Suppressor macrophage treated with lipopolysaccharide for 1 hour (primary cell): ENCODE measurements at places on chromosomes 2 and 18.

GRCh38 chr2:12702168-12703121 is 14.3 kb upstream of the TRIB2 start:
- peak; percentile 49 for DNase-seq

- DNase-seq: peak; percentile 93
Measured at GRCh38 chr18:59308248-59308937, 10.1 kb downstream of the CPLX4 start.

DNA sequence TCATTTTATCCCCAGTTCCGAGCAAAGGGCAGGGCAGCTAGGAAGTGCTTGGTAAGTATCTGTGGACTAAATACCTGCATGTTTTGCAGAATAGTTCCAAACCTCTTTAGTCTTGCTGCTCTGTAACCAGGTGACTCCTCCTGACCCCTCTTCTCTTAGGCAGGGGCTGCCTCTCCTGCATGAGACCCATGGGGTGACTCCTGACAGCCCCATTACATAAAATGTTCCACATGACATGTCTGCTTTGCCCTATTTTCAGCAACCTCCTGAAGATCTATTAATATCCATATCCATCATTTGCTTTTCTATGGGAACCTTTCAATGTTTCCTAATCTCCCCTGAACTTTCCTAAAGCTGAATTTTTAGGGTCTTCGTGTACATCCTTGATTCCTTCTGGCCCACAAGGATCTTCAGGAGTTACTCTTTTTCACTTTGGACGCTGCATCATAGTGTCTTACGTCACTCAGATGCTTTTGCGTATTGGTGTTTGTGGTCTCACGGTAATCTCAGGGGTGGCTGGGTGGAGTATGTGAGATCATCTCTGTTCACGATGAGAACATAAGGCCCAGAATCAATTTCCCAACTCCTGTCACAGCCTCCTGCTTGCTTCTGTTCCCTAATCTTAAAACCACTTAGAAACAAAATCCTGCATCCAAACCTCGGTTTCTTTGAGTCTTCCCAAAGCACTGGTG is 76.6 kb downstream of the MAPK4 start:
- no peak for DNase-seq

DNA sequence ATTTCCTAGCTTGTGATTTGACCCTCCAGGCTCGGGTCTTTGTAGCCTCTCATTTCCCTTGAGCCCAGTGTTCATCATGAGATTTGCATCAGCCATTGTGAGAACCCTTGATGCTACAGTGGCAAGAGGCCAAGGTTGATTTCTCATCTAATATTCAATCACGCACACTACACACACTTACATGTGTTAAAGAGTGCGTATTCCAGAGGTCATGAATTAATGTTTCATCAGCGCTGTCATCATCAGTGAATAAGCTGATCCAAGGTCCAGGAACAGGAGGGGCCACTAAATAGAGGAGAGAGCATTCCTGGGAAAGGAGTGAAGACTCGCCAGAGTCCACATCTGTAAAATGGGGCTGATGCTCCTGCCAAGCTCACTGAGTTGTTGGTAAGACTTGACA is 276.1 kb upstream of the SIX2 start:
- DNase-seq: no peak

DNA sequence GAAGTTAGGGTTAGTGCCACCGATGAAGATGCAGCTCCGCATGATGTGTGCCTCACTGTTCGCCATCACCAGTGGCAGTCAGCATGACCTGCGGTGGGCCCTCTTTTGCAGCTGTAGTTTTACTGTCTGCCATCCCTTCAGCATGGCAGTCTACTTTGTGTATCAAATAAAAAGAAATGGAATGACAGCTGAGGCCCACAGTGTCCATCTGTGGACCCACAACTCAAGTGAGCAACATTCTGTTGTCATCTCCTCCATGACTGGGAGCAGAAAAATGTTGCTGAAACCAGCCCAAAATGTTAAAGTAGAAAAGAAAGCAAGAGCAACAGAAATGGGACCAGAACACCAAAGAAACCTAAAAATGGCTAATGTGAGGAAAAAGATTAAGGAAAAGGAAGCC is 128.7 kb downstream of the MEP1B start:
- no peak for DNase-seq

DNA sequence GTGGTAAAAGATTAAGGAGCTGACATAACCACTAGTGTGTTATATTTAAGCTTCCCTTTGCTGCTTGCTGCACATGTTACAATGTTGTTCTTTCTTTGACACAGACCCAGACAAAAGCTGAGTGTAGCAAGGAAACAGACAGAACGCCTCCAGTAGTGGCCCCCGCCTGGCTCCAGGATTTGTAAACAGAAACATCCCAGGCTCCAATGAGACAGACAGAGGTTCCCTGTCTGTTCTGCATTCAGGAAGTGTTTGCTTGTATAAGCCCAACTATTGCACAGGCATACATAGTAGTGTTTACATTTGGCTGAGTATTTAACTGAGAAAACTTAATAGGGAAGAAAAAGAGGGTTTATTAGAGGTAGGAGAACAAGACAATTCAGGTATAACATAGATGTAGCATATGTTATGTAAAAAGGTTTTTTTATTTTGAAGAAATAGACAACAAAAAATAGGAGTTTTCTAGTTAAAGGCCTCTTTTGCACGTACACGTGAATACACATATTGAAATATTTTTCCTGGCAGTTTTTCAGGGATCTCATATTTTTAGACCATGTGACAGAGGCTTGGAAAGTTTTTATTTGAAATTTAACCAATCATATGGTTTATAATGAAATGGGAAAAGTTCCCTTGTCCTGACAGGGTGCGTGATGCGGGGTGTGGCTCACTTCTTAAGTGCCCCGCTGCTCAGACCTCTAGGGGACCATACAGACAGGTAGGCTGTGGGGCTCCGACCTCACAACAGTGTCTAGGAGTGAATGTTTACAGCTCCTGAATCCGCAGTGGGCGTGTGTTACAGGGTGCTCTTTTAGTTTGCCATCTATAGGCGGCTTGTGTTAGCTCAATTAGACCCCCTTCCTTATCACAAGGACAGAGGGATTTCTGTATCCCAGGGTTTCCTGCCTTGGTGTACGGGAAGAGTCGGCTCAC is 118.4 kb downstream of the BMPR2 start:
- DNase-seq: no peak

DNA sequence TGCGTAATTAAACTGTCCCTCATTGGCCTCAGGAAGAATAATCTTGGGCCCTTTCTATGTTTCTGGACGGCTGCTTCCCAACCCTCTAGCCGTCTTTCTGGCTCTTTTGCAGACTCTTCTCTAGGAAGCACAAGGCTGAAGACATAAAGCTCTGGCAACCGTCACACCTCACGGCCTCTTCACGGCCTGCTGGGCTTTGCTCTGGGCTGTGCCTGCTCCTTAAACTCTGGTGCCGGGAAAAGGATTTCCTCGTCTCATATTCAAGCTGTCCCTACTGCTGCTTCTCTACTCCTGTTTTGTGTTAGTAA is 36.0 kb upstream of the WIPF1 start:
- peak; percentile 13 for DNase-seq

- DNase-seq: peak; percentile 18
Measured at GRCh38 chr2:167964650-167965413, 282.6 kb downstream of the STK39 start.

GRCh38 chr2:163621445-163622004 is 114.3 kb downstream of the FIGN start:
- no peak for DNase-seq

- peak; percentile 63 for DNase-seq
Measured at GRCh38 chr2:217248312-217248935, 388.6 kb upstream of the TNP1 start.

DNA sequence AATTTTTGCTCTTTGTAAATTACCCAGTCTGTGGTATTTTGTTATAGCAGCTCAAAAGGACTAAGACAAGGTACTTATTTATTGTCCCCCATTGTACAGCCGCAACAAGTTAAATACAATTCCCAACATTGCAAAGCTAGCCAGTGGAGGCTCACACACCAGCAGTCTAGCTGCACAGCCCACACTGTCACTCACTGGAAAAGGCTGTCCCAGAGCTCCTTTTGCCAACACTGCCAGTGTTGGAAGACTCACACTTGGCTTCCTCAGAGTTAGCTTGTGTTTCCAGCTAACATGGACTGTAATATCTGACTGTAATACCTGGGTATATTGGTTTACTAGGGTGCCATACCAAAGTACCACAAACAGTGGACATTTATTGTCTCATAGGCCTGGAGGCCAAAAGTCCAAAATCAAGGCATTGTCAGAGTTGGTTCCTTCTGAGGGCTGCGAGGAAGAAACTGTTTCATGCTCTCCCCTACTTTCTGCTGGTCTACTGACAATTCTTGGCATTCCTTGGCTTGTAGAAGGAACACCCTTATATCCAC is 6.6 kb upstream of the DYM start:
- DNase-seq: no peak

DNA sequence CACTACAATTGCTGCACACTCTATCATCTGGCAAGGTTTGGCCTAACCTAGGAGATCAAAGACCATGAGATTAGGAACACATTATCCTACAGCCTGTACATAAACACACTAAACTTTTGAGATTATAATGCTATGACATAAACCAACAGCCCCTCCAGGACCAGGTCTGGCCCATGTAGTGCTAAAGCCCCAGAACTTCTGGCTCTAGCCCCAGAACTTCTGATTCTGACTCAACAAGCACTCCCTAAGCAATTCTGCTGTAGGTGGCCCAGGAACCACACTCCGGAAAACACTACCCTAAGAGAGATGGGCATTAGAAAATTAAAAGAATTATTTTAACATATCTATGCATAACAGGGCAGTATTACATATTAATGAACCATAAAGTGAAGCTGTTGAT is 369.5 kb upstream of the LYPD1 start:
- DNase-seq: no peak

- DNase-seq: no peak
Measured at GRCh38 chr2:45211636-45212035, 202.4 kb upstream of the SIX2 start.

- DNase-seq: no peak
Measured at GRCh38 chr2:236221798-236222197, 42.4 kb downstream of the ASB18 start.

DNA sequence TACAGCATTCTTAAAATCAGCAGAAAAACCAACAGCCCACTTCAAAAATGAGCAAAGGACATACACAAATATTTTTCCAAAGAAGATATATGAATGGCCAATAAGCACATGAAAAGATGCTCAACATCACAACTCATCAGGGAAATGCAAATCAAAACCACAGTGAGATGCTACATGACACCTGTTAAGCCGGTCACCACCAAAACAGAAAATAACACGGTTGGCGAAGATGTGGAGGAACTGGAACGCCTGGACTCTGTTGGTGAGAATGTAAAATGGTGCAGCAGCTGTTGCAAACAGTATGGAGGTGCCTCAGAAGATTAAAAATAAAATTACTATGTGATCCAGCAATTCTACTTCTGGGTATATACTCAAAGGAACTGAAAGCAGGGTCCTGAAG is 184.8 kb downstream of the INHBB start:
- no peak for DNase-seq

DNA sequence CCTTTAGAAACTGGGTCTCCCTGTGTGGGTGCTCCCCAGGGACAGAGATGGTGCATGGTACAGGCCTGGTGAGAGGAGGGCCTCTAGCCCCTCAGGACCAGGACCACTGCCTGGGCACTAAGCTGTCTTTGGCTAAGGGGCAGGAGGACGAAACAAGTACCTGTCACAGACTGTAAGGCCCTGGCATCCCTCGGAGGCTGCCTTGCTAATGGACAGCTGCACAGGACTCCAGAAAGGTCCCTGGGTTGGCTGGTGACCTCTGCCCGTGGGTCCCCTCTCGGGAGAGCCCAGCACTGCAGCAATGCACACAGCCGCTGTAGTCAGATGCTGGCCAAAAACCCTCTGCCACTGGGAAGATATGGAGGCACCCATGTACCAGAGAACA is 14.3 kb downstream of the HS6ST1 start:
- no peak for DNase-seq

DNA sequence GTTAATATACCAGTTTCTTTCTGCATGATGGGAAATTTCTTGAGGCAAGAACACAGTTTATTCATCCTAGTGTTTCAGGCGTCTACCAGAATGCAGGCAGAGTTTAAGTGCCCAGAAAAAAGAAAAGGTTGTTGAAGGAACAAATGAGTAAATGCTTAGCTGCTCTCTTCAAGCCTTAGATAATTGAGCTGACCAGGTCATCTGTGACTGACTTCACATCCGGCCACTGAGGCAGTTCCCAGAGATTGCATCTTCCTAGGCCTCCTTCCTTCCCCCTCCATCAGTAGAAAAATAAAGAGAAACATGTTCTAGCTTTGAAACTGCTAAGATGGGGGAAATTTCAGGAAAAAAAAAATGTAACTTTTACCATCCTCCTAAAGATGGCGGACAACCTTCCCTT is 9.4 kb upstream of the TMEM163 start:
- DNase-seq: no peak

- no peak for DNase-seq
Measured at GRCh38 chr2:234805836-234806235, 146.0 kb upstream of the SH3BP4 start.

GRCh38 chr2:221731432-221732145 is 159.5 kb upstream of the EPHA4 start:
- DNase-seq: no peak

DNA sequence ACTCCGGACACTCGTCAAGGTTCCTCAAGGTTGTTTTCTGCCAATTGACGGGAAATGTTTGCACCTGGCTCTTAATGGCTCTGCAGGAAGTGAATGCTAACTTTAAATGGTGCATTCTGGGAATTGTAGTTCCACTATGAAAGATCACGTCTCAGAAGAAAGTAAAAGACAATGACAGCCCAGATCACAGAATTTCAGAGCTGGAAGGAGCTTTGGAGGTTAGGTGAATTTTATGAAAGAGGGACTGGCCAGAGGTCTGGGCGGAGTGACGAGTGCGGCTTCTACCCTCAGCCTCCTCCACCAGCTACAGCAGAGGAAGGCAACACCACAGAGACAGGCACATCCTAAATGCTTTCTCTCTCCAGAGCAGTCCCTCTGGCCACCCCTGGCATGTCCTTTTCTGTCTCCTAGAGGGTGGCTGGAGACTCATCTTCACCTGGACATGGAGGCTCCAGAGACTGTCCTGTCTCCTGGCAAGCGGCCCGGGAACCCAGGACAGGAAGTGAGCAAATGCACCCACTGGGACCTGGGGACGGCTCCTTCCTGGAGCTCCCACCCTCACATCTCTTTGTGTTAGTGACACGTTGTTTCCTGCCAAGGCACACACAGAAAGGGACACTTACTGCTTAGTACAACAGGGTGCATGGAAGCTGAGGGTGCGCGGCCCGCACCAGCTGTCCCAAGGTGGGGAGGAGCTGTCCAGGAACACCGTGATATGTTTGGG is 19.4 kb downstream of the THAP4 start:
- peak; percentile 20 for DNase-seq

DNA sequence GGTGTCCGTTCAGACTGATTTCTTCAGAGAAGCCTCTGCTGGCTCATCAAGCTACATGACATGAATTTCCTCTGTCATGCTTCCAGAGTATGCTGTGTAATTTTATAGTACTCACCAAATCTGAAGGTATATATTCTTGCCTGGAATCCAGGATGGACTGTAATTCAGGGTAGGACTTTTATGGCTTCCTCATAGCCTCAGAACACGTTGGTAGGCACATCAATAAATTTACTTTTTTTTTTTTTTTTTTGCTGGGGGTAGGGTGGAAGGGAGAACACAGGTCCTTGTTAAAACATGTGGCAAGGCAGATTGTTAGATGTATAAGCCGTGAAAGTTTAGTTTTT is 34.4 kb downstream of the MTA3 start:
- DNase-seq: no peak
